Ovary (tissue), 10 donors: ENCODE measurements at places on chromosomes 1 and 21. TPM values are rescaled to one million over a fixed set of nuclear protein-coding genes. Genes with fewer than 3 reads are reported as not detected.

GRCh38 chr1:156033011-156033410 lies 12.3 kb upstream of the SSR2 start:
- H3K4me1 ChIP-seq: no peaks in the 10 kb centered on the region
- H3K27me3 ChIP-seq: no peaks in the 10 kb centered on the region
- no peaks in the 10 kb centered on the region for H3K36me3 ChIP-seq
- H3K27ac ChIP-seq: no peak overlapping the region

GRCh38 chr1:169829671-169830070 lies 35.0 kb upstream of the METTL18 start:
- H3K27me3 ChIP-seq: no peaks in the 10 kb centered on the region
- H3K4me3 ChIP-seq: no peak overlapping the region
- no peaks in the 10 kb centered on the region for H3K4me1 ChIP-seq

GRCh38 chr1:156911577-156912298 lies 8.7 kb upstream of the LRRC71 start:
- H3K4me3 ChIP-seq: no peak overlapping the region
- DNase-seq: no peak
- H3K27me3 ChIP-seq: no peaks in the 10 kb centered on the region
- no peaks in the 10 kb centered on the region for H3K4me1 ChIP-seq

GRCh38 chr1:201376464-201377374 lies 761 bp downstream of the TNNT2 start:
- no peak overlapping the region for H3K27ac ChIP-seq
- H3K36me3 ChIP-seq: no peaks in the 10 kb centered on the region
- no peak overlapping the region for H3K4me3 ChIP-seq
- H3K27me3 ChIP-seq: no peaks in the 10 kb centered on the region

DNA sequence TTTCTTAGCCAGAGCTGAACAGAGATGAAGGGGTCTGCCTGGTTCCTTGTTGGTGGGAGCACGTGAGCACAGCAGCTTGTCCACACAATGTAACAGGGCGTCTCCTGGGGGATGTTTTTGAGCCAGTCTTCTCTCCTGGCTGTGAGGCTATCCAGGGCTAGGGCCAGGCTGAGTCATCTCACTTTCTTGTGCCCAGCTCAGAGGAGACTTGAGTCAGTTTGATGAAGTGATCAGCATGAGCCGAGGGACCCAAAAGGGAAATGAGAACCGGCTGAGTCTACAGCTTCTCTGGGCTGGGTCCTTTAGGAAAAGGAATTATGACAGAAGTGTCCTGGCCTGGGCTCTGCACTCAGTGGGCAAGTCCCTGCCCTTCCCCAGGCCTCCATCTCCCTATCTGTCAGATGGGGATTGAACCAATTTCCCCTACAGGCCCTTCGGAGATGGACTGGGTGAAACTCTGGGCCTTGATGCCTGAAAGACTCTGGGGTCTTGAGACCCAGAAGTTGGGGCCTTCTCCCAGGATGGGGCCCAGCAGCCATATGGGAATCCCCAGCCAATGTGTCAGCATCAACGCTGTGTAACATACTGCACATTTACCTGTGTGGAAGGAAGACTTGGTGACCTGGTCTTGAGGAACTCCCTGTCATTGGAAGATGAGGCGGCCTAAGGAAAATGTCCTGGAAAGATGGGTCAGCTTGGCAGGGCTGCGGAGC lies 36.6 kb downstream of the DMRTB1 start:
- H3K27ac ChIP-seq: no peak overlapping the region
- no peaks in the 10 kb centered on the region for H3K27me3 ChIP-seq
- H3K4me3 ChIP-seq: no peak overlapping the region
- no peaks in the 10 kb centered on the region for H3K36me3 ChIP-seq
- H3K4me1 ChIP-seq: no peaks in the 10 kb centered on the region

GRCh38 chr21:42818328-42818749 lies 61.0 kb downstream of the WDR4 start:
- H3K4me1 ChIP-seq: no peaks in the 10 kb centered on the region
- no peaks in the 10 kb centered on the region for H3K36me3 ChIP-seq
- no peak overlapping the region for H3K27ac ChIP-seq

DNA sequence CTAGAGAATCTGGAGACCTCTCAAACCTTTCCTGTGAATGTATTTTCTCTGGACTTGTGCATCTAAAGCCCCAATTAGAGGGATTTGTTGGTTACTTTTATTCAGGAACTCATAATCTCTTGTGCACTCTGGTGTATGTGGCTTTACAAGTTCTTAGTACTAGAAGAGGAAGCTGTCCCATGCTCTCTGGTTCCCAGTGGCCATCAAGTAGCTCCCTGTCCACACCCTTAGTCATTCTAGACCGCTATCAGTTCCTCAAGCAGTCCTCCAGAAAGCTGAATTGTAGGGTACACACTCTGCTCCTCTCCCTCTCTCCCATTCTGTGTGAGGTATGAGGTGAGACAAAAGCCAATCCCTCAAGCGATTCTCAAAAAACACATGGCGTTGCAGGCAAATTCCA lies 470.3 kb downstream of the PTPRC start:
- H3K27ac ChIP-seq: no peak overlapping the region
- no peaks in the 10 kb centered on the region for H3K27me3 ChIP-seq
- no peaks in the 10 kb centered on the region for H3K36me3 ChIP-seq
- H3K4me1 ChIP-seq: no peaks in the 10 kb centered on the region

GRCh38 chr1:112938210-112938609 lies 17.8 kb downstream of the SLC16A1 start:
- no peaks in the 10 kb centered on the region for H3K4me1 ChIP-seq
- no peaks in the 10 kb centered on the region for H3K27me3 ChIP-seq
- no peak overlapping the region for H3K27ac ChIP-seq
- no peak for DNase-seq

DNA sequence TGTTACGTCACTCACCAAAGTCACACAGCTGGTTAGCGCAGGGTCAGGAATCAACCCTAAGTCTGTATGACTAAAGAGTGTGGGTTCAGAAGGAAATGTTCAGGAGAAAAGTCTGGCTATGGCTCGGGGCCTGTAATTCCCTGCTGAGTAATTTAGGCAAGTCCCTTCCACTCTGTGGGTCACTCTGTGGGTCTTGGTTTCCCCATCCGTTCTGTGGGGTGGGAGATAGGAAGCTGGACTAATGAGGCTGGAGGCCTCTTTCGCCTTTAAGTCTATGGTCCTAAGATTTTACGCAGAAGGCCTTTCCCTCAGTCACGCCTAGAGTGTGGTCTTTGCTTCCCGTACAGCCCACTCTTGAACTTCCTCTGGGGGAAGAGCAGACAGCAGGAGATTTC lies 14.3 kb upstream of the MED18 start:
- DNase-seq: no peak
- H3K4me3 ChIP-seq: no peak overlapping the region
- no peaks in the 10 kb centered on the region for H3K4me1 ChIP-seq
- no peaks in the 10 kb centered on the region for H3K27me3 ChIP-seq

- no peaks in the 10 kb centered on the region for H3K36me3 ChIP-seq
- H3K4me1 ChIP-seq: no peaks in the 10 kb centered on the region
- H3K27ac ChIP-seq: no peak overlapping the region
Measured at GRCh38 chr1:157359314-157360022, 192.8 kb downstream of the FCRL5 start.

GRCh38 chr1:31736675-31737074 lies 27.5 kb downstream of the ADGRB2 start:
- H3K4me1 ChIP-seq: no peaks in the 10 kb centered on the region
- no peaks in the 10 kb centered on the region for H3K36me3 ChIP-seq
- DNase-seq: no peak
- H3K27me3 ChIP-seq: no peaks in the 10 kb centered on the region

GRCh38 chr21:28247454-28248020 lies 745.1 kb downstream of the LTN1 start:
- no peaks in the 10 kb centered on the region for H3K27me3 ChIP-seq
- no peak for DNase-seq
- no peak overlapping the region for H3K27ac ChIP-seq
- H3K36me3 ChIP-seq: no peaks in the 10 kb centered on the region

- H3K27ac ChIP-seq: no peak overlapping the region
- H3K27me3 ChIP-seq: no peaks in the 10 kb centered on the region
- no peaks in the 10 kb centered on the region for H3K36me3 ChIP-seq
- no peak for DNase-seq
- no peak overlapping the region for H3K4me3 ChIP-seq
Measured at GRCh38 chr1:39344394-39345154, 140.1 kb downstream of the MACF1 start.

- DNase-seq: no peak
- no peaks in the 10 kb centered on the region for H3K36me3 ChIP-seq
- no peak overlapping the region for H3K27ac ChIP-seq
- no peaks in the 10 kb centered on the region for H3K27me3 ChIP-seq
- no peaks in the 10 kb centered on the region for H3K4me1 ChIP-seq
- H3K4me3 ChIP-seq: no peak overlapping the region
Measured at GRCh38 chr1:74530892-74531291, 18.5 kb upstream of the LRRC53 start.

GRCh38 chr21:39148975-39149374 lies 34.3 kb downstream of the PSMG1 start:
- no peaks in the 10 kb centered on the region for H3K4me1 ChIP-seq
- H3K27me3 ChIP-seq: no peaks in the 10 kb centered on the region
- no peaks in the 10 kb centered on the region for H3K36me3 ChIP-seq
- no peak overlapping the region for H3K4me3 ChIP-seq
- no peak overlapping the region for H3K27ac ChIP-seq
- DNase-seq: no peak

DNA sequence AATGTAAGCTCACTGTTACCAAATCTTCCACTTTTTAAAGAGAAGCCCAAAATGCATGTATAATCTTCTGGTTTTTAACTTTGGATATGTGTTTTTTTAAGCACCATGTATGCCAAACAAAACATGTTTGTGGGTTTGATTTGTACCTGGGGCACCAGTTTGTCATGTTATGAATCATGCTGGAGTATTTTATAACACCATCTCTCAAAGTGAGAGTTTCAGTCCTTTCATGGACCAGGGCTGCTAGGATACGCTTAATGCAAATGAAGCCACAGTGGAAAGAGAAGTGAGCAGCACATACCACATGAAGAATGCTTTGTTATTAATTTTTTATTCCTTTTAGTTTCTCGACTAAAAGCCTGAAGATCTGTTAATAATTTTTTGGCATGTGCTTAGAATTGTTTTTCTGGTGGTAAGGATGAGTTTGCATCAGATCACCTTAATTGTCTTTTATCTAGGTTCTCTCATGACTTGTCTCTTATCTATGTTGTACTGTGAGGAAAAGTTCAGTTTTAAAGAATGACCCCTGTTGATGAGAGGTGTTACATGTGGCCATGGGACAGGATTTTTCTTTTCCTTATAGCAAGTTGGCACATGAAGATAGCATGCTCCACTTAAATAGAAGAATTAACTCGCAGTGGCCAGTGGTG lies 2.0 kb upstream of the RABGAP1L start:
- no peak for DNase-seq
- H3K36me3 ChIP-seq: no peaks in the 10 kb centered on the region
- no peaks in the 10 kb centered on the region for H3K27me3 ChIP-seq
- H3K4me1 ChIP-seq: no peaks in the 10 kb centered on the region
- H3K4me3 ChIP-seq: no peak overlapping the region
- no peak overlapping the region for H3K27ac ChIP-seq

- no peaks in the 10 kb centered on the region for H3K27me3 ChIP-seq
- no peak for DNase-seq
- H3K4me1 ChIP-seq: no peaks in the 10 kb centered on the region
- no peaks in the 10 kb centered on the region for H3K36me3 ChIP-seq
Measured at GRCh38 chr1:230047114-230047865, 19.7 kb upstream of the GALNT2 start.

- H3K36me3 ChIP-seq: no peaks in the 10 kb centered on the region
- H3K27ac ChIP-seq: no peak overlapping the region
- DNase-seq: no peak
Measured at GRCh38 chr1:189405419-189405818, 1072.2 kb downstream of the BRINP3 start.

GRCh38 chr1:67748630-67749029 lies 63.6 kb downstream of the GADD45A start:
- no peak for DNase-seq
- H3K27ac ChIP-seq: peak overlapping the region; percentile 27
- H3K4me1 ChIP-seq: peaks cover 18% of the 10 kb centered on the region
- H3K27me3 ChIP-seq: no peaks in the 10 kb centered on the region
- peak overlapping the region; percentile 6 for H3K4me3 ChIP-seq
- no peaks in the 10 kb centered on the region for H3K36me3 ChIP-seq

- no peaks in the 10 kb centered on the region for H3K36me3 ChIP-seq
- no peaks in the 10 kb centered on the region for H3K27me3 ChIP-seq
- H3K4me1 ChIP-seq: peaks cover 7% of the 10 kb centered on the region
- DNase-seq: peak; percentile 63
Measured at GRCh38 chr1:86156566-86157455, at the start of gene COL24A1. Gene COL24A1, minus strand, starts transcription at chr1:86156772. Its CDS starts 376 bp downstream, at chr1:86156396.

GRCh38 chr21:33972539-33972938 lies 56.9 kb upstream of the ATP5PO start:
- H3K27ac ChIP-seq: no peak overlapping the region
- H3K4me3 ChIP-seq: no peak overlapping the region
- no peaks in the 10 kb centered on the region for H3K27me3 ChIP-seq
- H3K4me1 ChIP-seq: peaks cover 2% of the 10 kb centered on the region

DNA sequence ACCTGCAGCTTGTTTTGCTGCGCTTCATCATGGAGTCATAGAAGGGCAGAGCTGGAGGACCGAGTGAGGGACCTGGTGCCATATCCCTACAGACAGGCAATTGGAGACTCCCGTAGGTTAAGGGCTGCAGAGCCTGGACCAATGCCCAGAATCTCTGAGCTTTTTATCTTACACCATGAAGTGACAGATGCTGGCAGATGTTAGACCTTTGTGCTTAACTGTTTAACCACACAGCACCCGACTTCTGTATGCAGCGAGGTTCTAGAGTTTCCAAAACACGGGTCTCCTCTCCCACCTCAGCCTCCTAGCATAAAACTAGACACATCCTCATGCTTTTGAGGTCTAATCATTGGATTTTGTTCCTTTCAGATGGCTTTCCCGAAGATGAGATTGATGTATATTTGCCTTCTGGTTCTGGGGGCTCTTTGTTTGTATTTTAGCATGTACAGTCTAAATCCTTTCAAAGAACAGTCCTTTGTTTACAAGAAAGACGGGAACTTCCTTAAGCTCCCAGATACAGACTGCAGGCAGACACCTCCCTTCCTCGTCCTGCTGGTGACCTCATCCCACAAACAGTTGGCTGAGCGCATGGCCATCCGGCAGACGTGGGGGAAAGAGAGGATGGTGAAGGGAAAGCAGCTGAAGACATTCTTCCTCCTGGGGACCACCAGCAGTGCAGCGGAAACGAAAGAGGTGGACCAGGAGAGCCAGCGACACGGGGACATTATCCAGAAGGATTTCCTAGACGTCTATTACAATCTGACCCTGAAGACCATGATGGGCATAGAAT lies 47.6 kb downstream of the B3GALT5 start:
- H3K27ac ChIP-seq: no peak overlapping the region
- H3K4me1 ChIP-seq: no peaks in the 10 kb centered on the region
- H3K36me3 ChIP-seq: no peaks in the 10 kb centered on the region
- peak; percentile 31 for DNase-seq
- no peaks in the 10 kb centered on the region for H3K27me3 ChIP-seq
- no peak overlapping the region for H3K4me3 ChIP-seq

GRCh38 chr1:46490656-46491442 lies 1.2 kb downstream of the DMBX1 start:
- H3K36me3 ChIP-seq: no peaks in the 10 kb centered on the region
- no peak overlapping the region for H3K27ac ChIP-seq
- no peak for DNase-seq
- H3K27me3 ChIP-seq: peaks cover 4% of the 10 kb centered on the region
- no peak overlapping the region for H3K4me3 ChIP-seq

Gene AMY2A
- polyA plus RNA-seq: 0.15 TPM

Gene PPFIA4
- 0.53 TPM for polyA plus RNA-seq

Gene PMVK
- 30.6 TPM for polyA plus RNA-seq

Gene HPDL
- polyA plus RNA-seq: 0.62 TPM

Gene GNB1
- polyA plus RNA-seq: 137 TPM

Gene TLCD4
- polyA plus RNA-seq: 1.1 TPM

Gene ATP1A4
- polyA plus RNA-seq: not detected

Gene LCE2B
- not detected for polyA plus RNA-seq

Gene CDK18
- polyA plus RNA-seq: 13.3 TPM

Gene AKT3
- polyA plus RNA-seq: 27.2 TPM

Gene ZNHIT6
- polyA plus RNA-seq: 22.1 TPM

Gene OR2T12
- not detected for polyA plus RNA-seq

Gene WNT3A
- not detected for polyA plus RNA-seq

Gene TARBP1
- 15.4 TPM for polyA plus RNA-seq

Gene NHLH1
- polyA plus RNA-seq: 0.08 TPM

Gene AGTRAP
- 5.9 TPM for polyA plus RNA-seq

Gene EFNA1
- polyA plus RNA-seq: 27.3 TPM
